NCI-H1417 (cell line): ENCODE measurements at places on chromosomes 12 and 14.

- DNase-seq, result no peak
Measured at GRCh38 chr12:69456239-69456638, 13.9 kb upstream of the FRS2 start.

GRCh38 chr12:112684742-112685141, 106.8 kb upstream of the RPH3A start:
- no peak for DNase-seq

- DNase-seq, result peak; percentile 36
Measured at GRCh38 chr14:74952697-74953484, 2.5 kb downstream of the PGF start.

DNA sequence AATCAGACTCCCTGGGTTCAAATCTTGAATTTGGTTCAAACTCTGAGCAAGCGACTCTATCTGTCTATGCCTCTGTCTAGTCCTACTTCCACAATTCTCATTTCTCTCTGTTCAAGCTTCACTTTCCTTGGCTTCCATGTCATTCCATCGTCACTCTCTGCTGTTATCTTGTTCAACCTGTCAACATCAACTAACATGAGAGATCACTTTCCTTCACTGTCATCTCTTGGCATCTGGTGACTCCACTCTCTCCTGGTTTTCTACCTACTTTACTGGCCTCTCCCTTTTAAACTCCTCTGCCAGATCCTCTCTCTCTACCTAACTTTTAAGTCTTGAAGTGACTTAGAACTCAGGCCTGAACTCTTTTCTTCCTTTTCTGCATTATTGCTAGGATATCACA, 240.2 kb downstream of the BCAT1 start:
- no peak for DNase-seq

GRCh38 chr14:43161477-43161876, 1345.6 kb downstream of the FSCB start:
- no peak for DNase-seq

DNA sequence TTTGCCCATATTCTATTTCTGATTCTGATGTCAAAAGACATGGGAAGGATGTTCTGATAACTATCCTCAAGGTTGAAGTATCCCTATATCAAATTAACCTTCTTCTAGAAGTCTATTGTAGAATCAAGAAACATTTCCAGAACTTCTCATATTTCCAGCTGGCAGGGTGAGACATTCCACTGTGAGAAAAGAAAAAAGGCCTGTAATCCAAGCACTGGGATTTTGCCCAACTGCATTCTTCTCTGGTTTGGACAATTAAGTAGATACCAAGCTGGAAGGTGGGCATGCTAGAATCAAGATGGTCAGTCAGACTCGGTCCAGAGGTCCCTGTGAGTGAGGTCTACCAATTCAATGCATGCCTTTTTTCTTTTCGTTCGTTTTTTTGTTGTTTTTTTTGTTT, 60.9 kb downstream of the MAP3K9 start:
- DNase-seq, result no peak

DNA sequence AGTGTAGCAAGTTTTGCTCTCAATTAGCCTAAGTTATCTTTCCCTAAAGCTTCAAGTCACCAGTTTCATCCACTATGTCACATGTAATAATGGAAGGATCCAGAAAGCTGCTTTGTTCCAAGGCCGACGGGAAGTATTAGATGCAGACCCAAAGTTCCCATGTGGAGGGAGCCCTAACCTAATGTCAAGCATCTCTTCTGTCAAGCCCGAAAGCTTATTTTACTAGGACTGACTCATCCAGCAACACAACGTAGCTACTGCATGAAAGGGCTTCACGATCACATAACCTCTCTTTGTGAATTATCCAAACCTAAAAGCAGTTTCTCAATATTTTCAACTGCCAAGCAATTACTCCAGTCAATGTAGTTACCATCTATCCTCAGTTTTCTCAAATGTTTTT, 133.4 kb downstream of the SLC6A15 start:
- no peak for DNase-seq

- DNase-seq, result no peak
Measured at GRCh38 chr12:5953835-5954586, 9.0 kb upstream of the ANO2 start.

GRCh38 chr12:5220835-5221234, 177.2 kb downstream of the KCNA5 start:
- DNase-seq, result no peak

- no peak for DNase-seq
Measured at GRCh38 chr14:74557691-74558090, 54.3 kb downstream of the LTBP2 start.

GRCh38 chr12:26938701-26939062, 412 bp downstream of the FGFR1OP2 start:
- DNase-seq, result peak; percentile 46

DNA sequence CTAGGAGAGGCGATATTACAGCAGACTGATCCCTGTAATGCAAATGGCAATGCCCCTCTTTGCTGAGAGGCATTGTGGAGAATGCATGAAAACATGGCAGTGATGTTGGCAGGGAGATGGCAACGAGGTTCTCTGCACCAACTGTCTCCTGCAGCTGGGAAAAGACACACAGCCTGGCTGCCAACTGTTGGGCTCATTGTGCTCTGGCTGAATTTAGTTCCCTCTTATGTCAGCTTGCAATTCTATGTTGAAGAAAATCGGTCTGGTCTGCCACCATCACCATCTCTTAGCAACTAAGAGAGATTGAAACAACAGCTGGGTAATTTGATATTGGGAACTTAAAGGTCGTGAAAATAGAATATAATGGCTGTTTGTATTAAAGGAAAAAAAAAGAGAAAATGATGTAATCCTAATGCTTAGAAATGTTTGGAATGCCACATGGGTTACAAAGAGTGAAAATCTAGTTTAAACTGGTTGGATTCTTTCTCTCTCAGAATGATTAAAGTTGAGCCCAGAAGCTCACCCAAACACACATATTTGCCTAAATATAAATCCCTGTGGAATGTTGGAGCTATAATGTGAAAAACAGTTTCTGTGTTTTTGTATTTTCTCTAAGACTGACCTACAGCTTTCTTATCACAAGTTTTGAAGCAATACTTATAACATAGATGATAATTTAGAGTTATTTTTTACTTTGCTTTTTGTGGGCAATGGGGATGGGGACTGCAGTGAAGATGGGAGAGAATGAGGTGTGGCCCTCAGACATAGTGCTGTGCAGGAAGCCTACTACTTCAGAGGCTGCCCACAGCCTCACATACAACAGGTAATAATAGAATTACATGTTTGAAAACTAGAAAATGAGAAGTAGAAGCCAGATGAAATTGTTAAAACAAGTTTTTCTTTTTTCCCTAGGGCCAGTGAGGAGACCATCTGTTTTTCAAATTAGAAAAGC, 143.7 kb downstream of the AKAP6 start:
- peak; percentile 69 for DNase-seq

DNA sequence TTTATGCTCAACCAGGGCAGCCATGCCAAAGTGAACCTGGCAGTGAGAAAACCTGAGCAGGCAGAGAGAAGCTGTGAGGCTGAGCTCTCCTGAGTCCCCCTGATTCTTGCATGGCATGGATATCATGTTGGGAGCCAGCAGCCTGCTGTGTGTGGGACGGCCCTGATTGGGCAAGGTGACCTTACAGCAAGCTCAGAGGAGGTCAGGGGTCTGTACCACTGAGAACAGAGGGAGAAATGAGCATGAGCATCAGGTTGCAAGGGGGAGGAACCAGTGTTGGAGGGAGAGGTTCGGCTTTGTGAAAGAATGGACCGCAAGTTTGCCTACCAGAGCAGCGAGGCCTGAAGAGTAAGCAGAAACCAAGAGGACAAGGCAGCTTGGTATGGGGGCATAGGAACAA, 59.1 kb upstream of the PTGR2 start:
- no peak for DNase-seq

- peak; percentile 47 for DNase-seq
Measured at GRCh38 chr14:65103150-65103760, 938 bp upstream of the MAX start.

GRCh38 chr12:52603314-52603713, 2.1 kb upstream of the KRT72 start:
- DNase-seq, result no peak

DNA sequence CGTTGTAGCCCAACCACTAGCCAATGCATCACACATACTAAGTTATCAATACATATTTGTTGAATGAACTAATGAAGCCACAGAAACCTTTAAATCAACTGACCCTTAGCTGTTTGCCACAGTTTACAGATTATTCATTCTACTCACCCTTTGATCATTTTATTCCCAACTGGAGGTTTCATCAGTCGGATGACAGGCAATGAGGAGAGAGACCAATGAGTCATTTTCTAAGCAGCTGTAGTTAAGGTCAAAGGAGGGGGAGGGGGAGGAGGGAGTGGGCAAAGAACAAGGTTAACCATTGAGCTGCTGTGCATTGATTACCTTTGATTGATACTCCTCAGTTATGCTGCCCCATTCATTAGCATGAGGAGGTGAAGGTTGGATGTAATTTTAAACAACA, 469.5 kb downstream of the VRK1 start:
- DNase-seq, result no peak

- no peak for DNase-seq
Measured at GRCh38 chr12:40988355-40988754, 199.8 kb upstream of the PDZRN4 start.

- no peak for DNase-seq
Measured at GRCh38 chr12:68835333-68835908, 27.4 kb downstream of the MDM2 start.

DNA sequence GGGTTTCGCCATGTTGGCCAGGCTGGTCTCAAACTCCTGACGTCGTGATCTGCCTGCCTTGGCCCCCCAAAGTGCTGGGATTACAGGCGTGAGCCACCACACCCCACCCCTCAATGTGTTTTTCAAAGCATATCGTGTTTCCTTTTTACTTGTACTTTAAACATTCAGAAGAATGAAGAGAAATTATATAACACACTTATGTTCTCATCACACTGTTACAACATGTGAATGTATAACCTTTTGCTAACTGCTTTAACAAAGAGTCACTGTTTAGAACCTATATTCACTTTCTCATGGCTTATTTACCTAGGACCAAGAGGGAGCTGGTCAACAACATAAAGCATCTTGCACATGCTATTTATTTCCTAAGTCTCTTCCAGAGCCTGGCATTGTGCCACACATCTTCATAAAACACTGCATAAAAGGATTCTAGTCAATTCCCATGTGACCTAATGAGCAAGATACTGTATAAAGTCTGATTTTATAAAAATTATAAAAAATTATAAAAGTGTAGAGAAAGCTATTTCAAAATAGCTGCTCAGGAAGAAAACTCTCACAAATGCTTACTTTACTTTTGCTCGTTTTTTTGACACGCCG, 16.0 kb upstream of the ACTR6 start:
- DNase-seq, result no peak

GRCh38 chr12:1917172-1918070, 1.0 kb downstream of the CACNA2D4 start:
- DNase-seq, result no peak

- no peak for DNase-seq
Measured at GRCh38 chr12:67288561-67288960, 19.4 kb downstream of the CAND1 start.

GRCh38 chr12:103547929-103548328, 39.1 kb upstream of the STAB2 start:
- peak; percentile 67 for DNase-seq

- DNase-seq, result no peak
Measured at GRCh38 chr12:57262126-57262822, 11.3 kb upstream of the STAC3 start.

DNA sequence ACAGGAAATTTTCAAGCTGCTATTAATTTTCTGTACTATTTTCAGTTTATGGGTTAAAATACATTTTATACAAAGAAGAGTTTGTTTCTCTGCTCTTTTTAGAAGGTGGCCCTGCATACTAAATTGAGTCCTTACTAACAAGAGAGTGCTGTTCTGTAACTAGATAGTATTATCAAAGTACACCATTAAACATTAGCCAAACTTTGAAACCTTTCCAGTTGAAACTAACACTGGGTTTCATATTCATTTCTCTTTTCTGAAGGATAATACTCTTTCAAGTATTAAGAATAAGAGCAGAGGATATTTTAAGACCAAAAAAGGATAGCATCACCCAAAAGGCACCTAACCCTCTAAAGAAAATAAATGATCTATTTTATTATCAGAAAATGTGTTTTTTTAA, 47.2 kb downstream of the PEBP1 start:
- DNase-seq, result no peak

GRCh38 chr12:98470469-98471082, 44.8 kb upstream of the TMPO start:
- no peak for DNase-seq

DNA sequence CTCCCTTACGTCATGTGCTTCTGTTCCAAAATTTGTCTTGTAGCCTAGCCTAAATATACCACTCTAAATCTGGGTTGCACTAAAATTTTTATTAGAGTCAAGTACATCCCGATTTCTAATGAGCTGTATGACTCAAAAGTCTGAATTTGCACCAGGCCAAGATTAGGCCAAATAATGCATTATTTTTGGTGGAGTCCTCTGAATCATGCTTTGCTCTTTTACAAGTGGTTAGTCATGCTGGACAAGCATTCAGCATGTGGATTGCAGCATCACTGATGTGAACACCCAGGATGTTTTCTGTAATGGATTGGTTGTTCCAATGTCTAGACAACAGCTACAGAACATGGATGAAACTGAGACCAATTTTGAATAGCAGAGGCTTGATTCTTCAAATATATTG, 23.7 kb downstream of the HEBP1 start:
- no peak for DNase-seq

DNA sequence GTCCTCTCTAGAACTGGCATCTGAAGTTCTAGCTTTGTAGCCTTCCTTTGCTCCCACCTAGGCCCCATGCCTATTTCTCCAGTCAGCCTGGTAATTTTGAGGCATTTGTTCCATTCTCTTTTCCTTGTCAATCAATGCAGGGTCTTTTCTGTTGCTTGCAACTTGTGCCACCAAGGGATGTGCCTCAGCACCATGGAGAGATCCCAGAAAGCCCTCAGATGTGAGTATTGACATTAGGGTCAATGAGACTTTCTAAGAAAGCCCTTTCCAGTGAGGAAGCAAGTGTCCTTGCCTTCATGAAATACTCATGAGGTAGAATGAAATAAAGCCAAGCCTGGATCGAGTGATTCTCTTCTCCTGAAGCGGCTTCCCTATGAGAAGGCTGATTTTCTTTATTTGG, 213.9 kb downstream of the SLC15A4 start:
- DNase-seq, result no peak

- no peak for DNase-seq
Measured at GRCh38 chr12:10736463-10736862, 13.3 kb upstream of the YBX3 start.

DNA sequence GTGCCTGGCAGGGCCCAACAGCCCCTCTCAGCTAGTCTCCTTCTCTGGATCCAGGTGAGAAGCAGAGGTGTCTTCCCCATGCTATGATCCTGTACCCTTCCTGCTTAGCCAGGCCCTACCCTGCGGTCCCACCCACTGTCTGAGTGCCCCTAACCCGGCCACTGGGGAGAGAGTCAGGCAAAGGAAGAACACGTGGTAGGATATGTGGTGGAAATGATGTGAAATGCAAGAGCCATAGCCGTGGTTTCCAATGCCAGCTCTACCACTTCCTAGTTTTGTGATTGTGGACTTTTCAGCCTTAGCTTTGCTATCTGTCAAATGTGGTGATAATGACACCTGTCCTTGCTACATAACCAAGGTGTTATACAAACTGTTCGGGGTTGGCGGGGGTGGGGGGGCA, 15.8 kb downstream of the KRT2 start:
- DNase-seq, result no peak
